ENCODE measurements at places on chromosomes 5 and 9. TPM values are rescaled to one million over a fixed set of nuclear protein-coding genes. Genes with fewer than 3 reads are reported as not detected.

DOCK2 gene
- 318 TPM for total RNA-seq

- DNase-seq = no peak
Observed at GRCh38 chr9:74078647-74079046, 418.5 kb upstream of the RORB start.

TRAF1 gene
- total RNA-seq = 51.6 TPM

SKP2 gene
- 61.4 TPM for total RNA-seq

GRCh38 chr9:76716085-76716672, 48.1 kb upstream of the PCA3 start:
- no peak for DNase-seq

- no peak for DNase-seq
Observed at GRCh38 chr5:77492653-77493000, 511 bp upstream of the WDR41 start.

- DNase-seq = no peak
Observed at GRCh38 chr5:149260761-149261160, 10.9 kb upstream of the AFAP1L1 start.

GRCh38 chr9:133125941-133126696, 5.1 kb upstream of the RALGDS start:
- DNase-seq = peak; percentile 46

NUTM2G gene
- total RNA-seq = not detected

GRCh38 chr9:126511411-126511810, 102.3 kb upstream of the LMX1B start:
- DNase-seq = no peak

- no peak for DNase-seq
Observed at GRCh38 chr9:78383130-78383529, 86.2 kb downstream of the PSAT1 start.

GRCh38 chr5:13510616-13511015, 433.9 kb downstream of the DNAH5 start:
- no peak for DNase-seq

ECM2 gene
- not detected for total RNA-seq

- DNase-seq = peak; percentile 87
Observed at GRCh38 chr5:132238169-132238744, 10.6 kb upstream of the P4HA2 start.
